AML-193 (cell line): ENCODE measurements at places on chromosomes 3 and 15.

GRCh38 chr3:58520403-58521335, 16.3 kb downstream of the ACOX2 start:
- DNase-seq: no peak

GRCh38 chr3:127833281-127834032, 11.1 kb upstream of the MGLL start:
- DNase-seq: no peak

DNA sequence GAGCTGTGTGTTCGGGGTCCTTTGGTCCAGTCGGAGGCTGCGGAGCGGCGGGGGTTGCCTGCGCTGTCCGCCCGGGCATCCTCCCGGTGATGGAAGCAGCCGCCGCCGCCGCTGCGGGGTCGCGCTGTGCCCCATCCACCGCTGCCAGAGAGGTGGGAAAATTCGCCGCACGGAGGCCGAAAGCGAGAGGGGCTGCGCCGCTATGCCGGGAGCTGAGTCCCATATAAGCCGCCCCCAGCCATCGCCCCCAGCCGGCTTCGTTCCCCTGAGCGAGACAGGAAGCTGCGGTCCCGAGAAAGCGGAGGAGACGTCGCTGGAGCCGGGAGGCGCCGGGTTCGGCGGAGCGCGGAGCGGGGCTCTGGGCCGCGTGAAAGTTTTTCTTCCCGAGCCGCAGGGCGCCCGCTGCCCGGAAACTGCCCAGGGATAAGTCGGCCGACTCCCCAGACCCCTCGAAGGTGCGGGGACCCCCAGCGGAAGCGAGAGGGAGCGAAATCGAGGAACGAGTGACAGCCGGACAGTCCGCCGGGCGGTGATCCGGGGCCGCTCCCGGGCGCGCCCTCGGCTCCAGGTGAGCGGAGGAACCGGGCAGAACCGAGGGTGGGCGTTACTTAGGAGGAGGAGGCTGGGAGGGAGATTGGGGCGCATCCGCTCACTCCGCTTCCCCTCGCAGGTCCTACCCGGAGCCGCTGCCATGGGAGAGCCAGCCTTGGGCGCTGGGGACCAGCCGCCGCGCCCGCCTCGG, 574 bp downstream of the CHST2 start:
- no peak for DNase-seq

GRCh38 chr3:26714485-26714884, 91.9 kb downstream of the LRRC3B start:
- DNase-seq: no peak

GRCh38 chr3:46663591-46664135, 29.8 kb downstream of the ALS2CL start:
- DNase-seq: peak; percentile 9

DNA sequence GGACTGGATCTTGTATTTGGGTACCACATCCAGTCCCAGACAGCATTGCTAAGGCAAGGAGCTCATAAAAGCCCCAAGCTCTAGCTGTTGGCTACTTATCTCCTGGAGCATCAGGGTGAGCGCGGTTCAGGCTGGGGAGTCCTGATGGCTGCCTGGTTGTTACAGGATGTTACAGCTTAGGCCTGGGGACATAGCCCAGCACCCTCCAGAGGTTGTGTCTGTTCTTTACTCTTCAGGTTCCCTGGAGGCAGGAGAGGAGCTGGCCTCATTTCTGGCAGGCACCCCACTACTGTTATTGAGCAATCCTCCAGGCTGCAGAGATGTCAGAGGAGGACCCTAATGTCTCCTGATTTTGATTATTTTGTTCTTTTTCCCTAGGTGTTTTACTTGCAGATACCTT, 26.6 kb downstream of the APBA2 start:
- DNase-seq: no peak

DNA sequence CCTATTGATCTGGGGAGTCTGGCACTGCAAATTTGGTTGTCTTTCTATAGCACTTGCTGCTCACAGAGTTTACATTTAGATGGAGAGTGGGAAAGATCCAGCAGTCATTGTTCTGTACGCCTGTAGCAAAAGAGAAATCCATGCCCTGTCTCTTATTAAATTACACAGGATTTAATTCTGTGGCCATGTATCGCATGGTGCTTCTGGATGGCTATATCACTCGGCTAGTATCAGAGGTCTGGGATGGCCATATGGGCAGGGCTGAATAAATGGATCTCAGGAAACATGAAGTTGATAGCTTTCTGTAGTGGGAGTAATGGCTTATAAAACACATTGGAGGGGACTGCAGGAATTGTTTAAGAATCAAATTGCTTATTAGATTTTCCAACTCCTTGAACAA, 325.8 kb upstream of the DPH6 start:
- DNase-seq: no peak

- DNase-seq: no peak
Observed at GRCh38 chr15:85760531-85761371, 34.0 kb downstream of the KLHL25 start.
